ENCODE measurements at places on chromosomes 2 and 18.

DNA sequence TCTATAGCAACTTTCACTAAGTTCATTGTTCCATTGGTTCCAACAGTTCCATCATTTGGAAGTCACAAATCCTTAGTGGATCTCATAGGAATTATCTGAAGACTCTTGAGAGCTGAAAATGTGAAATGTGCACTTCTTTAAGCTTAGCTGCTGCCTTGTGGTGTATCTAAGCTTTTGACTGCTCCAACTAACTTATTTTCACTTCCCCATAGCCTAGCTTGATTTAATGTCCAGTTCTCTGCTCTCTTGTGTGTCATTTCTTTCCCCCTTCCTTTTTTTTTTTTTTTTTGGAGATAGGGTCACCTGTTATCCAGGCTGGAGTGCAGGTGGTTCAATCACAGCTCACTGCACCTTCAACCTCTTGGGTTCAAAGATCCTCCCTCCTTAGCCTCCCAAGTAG lies 34.9 kb upstream of the CD302 start:
- DNase-seq = no peak

GRCh38 chr2:105770149-105770548 lies 25.4 kb downstream of the NCK2 start:
- no peak for DNase-seq

- no peak for DNase-seq
These were observed 34.1 kb upstream of the KCNF1 start for GRCh38 chr2:10877651-10878111.

DNA sequence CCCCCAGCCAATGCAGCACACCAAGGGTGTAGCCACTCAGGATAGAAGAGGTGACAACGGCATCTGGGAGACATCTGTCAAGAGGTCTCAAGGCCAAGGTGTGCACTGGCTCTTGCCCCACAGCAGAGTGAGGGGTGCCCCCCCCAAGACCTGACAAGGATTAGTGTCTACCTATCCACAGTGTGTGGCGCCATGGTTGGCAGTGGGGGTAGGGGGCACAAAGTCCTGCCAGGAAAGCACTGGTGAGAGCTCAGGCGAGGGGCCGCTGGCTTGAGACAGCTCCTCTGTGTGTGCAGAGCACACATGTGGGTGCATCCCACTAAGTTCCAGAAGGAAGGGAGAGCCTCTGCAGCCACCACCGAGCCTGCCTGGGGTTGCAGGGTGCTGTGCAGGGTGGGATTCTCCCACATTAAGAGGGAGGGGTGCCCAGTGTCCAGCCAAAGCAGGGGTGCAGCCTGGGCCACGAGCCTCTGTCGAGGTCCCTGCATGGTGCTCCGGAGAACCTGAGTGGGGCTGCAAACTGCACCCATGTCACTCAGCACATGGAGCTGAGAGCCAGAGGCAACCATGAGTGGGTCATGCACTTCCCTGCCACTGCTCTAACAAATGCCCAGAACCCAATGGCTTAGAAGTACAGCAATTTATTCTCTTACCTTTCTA lies 311.2 kb upstream of the HDAC4 start:
- DNase-seq = no peak

DNA sequence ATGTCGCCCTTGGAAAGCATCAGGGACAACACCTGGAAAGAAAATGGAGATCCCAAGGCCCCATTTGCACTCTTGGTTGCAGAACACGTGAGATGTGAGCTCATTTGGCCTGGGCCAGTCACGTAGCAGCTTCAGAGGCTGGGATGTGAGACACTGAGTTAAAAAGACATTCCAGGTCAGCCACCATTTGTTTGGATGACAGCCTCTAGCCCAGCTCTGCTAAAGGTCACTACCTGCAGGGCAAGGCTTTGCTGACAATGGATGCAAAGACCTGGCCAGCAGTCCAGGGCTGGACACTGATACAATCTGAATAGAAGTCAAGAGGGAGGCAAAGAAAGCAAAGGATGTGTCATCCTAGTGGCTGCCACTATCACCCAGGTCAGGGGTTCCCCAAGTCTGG lies 83.9 kb upstream of the LRPPRC start:
- no peak for DNase-seq

- DNase-seq = no peak
These were observed 81.7 kb upstream of the FAM98A start for GRCh38 chr2:33680644-33681363.

DNA sequence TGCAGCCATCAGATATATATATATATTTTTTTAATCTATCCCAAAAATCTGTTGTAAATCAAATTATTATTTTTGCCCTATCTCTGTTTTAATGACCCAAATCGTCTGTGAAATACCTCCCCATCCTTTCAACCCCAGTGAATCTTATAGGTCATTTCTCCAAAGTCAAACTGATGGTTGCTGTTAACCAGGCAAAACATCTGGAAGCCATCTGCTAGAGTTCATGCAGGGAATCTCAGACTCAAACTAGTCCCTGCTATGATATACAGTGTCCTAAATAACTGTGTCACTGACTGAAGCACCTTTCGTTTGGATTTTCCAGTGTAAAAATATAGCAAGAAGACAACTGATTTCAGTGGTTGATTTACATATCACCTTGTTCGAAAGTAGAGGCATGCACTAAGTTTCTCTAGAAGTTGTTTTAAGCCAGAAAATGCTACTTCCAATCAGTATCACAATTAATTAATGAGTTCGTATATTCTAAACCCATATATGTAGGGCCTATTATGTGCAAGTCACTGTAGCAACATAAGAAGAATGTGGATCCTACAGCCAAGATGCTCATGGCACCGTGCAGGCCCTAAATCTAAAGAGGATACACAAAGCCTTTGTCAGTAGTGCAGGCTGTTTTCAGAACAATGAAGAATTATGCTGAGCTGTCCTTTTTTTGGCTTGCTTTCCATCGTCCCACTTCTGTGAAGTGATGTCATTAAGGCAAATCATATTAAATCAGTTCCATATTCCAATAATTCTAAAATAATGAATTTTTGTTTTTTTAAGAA lies 566.0 kb downstream of the STK39 start:
- DNase-seq = no peak

GRCh38 chr2:38835990-38836389 lies 39.7 kb downstream of the DHX57 start:
- DNase-seq = no peak

- no peak for DNase-seq
These were observed 582.4 kb downstream of the IRS1 start for GRCh38 chr2:226217191-226217590.

- no peak for DNase-seq
These were observed 16.1 kb upstream of the CD207 start for GRCh38 chr2:70851704-70852103.
